ENCODE measurements at places on chromosomes 11 and 22. TPM values are rescaled to one million over a fixed set of nuclear protein-coding genes. Genes with fewer than 3 reads are reported as not detected.

- H3K27me3 ChIP-seq, result no peaks in the 10 kb centered on the region
- peaks cover 28% of the 10 kb centered on the region for H3K4me1 ChIP-seq
- DNase-seq, result no peak
- peak overlapping the region; percentile 88 for H3K27ac ChIP-seq
Observed at GRCh38 chr22:23826510-23827350, 12.1 kb downstream of the DERL3 start.

KCNE3 gene
- not detected for total RNA-seq

DNA sequence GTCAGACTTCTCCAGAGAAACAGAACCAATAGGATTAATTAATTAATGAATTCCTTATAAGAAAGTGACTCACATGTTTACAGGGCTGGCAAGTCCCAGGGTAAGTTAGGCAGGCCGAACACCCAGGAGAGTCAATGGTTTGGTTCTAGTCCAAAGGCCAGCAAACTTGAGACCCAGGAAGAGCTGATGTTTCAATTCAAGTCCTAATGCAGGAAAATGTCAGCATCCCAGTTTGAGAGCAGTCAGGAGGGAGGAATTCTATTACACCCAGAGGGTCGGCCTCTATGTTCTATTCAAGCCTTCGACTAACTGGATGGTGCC lies 466.0 kb downstream of the INSC start:
- no peak overlapping the region for H3K4me3 ChIP-seq
- no peak for DNase-seq
- no peak overlapping the region for H3K27ac ChIP-seq
- H3K36me3 ChIP-seq, result no peaks in the 10 kb centered on the region
- H3K4me1 ChIP-seq, result no peaks in the 10 kb centered on the region

DNA sequence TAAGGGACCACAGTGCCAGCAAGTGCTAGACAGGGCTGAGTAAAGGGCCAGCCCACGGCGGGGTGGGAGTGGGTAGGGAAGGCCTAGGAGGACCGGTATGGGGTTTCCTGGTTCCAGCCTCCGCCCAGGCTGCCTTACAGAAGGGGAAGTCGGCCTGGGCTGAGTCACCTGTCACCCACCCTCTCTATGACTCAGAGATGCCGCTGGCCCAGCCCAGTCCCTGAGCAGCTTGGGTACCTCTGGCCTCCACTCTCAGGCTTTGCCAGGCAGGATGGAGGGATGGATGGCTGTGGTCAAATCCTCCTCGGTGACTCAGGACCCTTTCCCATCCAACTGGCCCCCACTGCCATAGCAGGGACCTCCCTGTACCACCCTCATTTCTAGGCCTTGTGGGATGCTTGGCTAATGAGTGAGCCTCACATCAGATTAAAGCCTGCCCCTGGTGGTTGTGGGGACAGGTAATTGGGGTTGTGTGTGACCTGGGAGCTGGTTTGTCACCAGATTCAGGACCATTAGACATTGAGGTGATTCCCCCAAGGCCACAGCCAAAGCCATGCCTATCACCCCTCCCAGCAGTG lies 13.9 kb downstream of the SLC35E4 start:
- peak; percentile 88 for DNase-seq
- no peak overlapping the region for H3K4me3 ChIP-seq
- H3K4me1 ChIP-seq, result peaks cover 52% of the 10 kb centered on the region
- peak overlapping the region; percentile 90 for H3K27ac ChIP-seq

TEX54 gene
- not detected for total RNA-seq

DBX1 gene
- total RNA-seq, result not detected

APLNR gene
- total RNA-seq, result not detected

GRCh38 chr22:47996446-47996857 lies 1234.0 kb downstream of the TBC1D22A start:
- no peak overlapping the region for H3K27ac ChIP-seq
- H3K27me3 ChIP-seq, result no peaks in the 10 kb centered on the region
- H3K4me1 ChIP-seq, result no peaks in the 10 kb centered on the region
- no peak for DNase-seq
- no peak overlapping the region for H3K4me3 ChIP-seq

GRCh38 chr11:19813158-19813879 lies 100.7 kb downstream of the NAV2 start:
- no peak overlapping the region for H3K4me3 ChIP-seq
- no peak for DNase-seq
- H3K4me1 ChIP-seq, result no peaks in the 10 kb centered on the region
- no peak overlapping the region for H3K27ac ChIP-seq
- H3K27me3 ChIP-seq, result no peaks in the 10 kb centered on the region
- H3K36me3 ChIP-seq, result no peaks in the 10 kb centered on the region

- H3K4me3 ChIP-seq, result no peak overlapping the region
- H3K27me3 ChIP-seq, result no peaks in the 10 kb centered on the region
- no peaks in the 10 kb centered on the region for H3K4me1 ChIP-seq
Observed at GRCh38 chr11:100709233-100709957, 22.3 kb downstream of the ARHGAP42 start.

DNA sequence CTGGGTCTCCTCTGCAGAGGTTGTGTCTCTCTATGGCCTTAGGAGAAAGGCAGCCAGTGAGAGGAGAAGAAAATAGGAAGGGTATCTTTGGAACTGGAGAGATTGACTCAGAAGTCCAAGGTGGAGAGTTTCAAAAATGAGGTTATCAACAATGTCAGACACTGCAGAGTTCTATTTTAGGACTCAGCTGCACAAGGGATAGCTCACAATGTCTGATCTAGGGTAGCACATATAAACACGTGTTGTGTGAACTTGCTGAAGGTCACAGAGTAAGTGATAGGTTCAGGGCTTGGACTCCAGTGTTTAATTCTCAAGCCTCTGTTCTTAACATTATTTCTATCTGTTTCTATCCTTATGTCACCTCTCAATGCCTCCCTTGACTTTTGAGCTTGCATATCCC lies 305.0 kb upstream of the LARGE1 start:
- no peaks in the 10 kb centered on the region for H3K27me3 ChIP-seq
- no peaks in the 10 kb centered on the region for H3K36me3 ChIP-seq
- H3K4me3 ChIP-seq, result no peak overlapping the region
- no peak for DNase-seq

DNA sequence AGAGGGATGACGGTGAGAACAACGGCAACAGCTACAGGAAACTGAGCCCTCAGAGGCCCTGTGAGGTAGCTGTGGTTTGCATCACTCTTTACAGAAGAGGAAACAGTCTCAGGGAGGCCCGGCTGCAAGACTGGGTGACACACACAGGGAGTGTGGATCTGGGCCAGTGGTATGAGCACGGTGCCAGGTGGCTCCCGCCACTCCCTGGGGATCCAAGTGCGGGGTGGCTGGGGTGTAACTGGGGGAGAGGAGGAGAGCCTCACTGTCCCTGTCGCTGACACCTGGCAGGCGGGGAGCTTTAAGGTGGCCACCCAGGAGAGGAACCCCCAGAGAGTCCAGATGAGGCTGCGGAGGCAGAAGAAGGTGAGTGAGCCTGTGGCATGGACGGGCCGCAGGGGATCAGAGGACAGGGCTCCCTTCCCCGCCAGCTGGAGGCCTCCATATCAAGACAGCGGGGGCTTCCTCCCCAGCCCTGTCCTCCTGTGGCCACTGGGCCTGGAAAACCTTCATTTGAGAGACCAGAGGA lies 5.6 kb downstream of the RGL4 start:
- H3K27ac ChIP-seq, result peak overlapping the region; percentile 99
- H3K27me3 ChIP-seq, result no peaks in the 10 kb centered on the region
- H3K36me3 ChIP-seq, result peaks cover 72% of the 10 kb centered on the region
- peak; percentile 89 for DNase-seq
- H3K4me1 ChIP-seq, result peaks cover 46% of the 10 kb centered on the region

GRCh38 chr22:42673898-42674401 lies 24.8 kb upstream of the CYB5R3 start:
- peaks cover 6% of the 10 kb centered on the region for H3K36me3 ChIP-seq
- no peak for DNase-seq
- peaks cover 19% of the 10 kb centered on the region for H3K4me1 ChIP-seq

DNA sequence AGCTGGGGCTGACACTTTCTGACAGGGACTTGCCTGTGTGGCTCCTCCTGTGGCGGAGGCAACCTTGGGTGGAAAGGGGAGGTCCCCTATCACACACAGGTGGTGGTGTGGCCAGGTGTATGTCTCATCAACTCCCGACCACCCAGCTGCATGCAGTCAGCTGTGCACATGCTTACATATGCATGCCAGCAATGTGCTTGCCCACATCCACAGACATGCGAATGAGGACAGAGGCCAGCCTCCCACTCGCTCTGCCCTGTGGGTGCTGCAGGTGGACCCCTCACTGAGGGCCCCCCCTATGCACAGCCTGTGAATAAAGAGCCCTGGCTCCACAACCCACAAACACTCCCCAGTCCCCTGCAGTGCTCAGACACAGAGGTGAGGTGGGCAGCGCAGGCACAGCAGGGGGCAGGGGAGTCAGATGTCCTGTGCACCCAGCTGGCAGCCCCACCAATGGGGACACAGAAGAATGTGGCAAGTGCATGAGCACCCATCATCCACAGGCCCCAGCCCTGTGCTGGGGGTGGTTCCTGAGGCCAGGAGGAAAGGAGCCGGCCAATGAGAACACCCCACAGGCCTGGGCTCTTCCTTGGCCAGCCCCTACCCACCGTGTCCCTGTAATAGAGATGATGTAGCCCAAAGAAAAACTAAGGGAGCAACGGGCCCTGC lies 9.5 kb downstream of the GNB1L start:
- H3K36me3 ChIP-seq, result peaks cover 5% of the 10 kb centered on the region
- peaks cover 13% of the 10 kb centered on the region for H3K4me1 ChIP-seq
- no peak overlapping the region for H3K27ac ChIP-seq
- no peak overlapping the region for H3K4me3 ChIP-seq

DNA sequence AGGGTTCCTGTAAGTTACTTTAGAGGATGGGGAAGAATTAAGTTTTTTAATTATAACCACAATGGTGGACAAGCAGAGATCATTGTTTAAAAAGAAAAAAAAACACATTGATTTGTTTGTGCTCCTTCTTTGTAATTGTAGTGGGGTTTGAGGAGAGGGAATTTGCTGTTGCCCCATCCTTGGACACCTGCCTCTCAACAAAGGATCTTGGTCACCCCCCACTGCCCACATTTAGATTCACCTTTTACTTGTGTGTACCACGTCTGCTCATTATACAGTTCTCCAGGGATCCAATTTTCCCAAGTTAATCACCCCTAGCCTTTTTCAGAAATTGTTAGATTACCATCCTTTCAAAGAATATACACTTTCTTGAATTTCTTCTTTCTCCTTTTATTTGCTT lies 53.0 kb downstream of the DNAJC24 start:
- H3K27ac ChIP-seq, result no peak overlapping the region
- no peaks in the 10 kb centered on the region for H3K4me1 ChIP-seq
- no peak overlapping the region for H3K4me3 ChIP-seq
- no peak for DNase-seq
- H3K27me3 ChIP-seq, result no peaks in the 10 kb centered on the region
- peaks cover 6% of the 10 kb centered on the region for H3K36me3 ChIP-seq

APOL2 gene
- total RNA-seq, result 83.0 TPM

OR6A2 gene
- total RNA-seq, result not detected

GRCh38 chr22:18157714-18158028 lies 7.7 kb downstream of the USP18 start:
- DNase-seq, result no peak
- peaks cover 59% of the 10 kb centered on the region for H3K36me3 ChIP-seq
- H3K27ac ChIP-seq, result no peak overlapping the region
- H3K4me3 ChIP-seq, result no peak overlapping the region

MISFA gene
- total RNA-seq, result 1.3 TPM

FAM168A gene
- total RNA-seq, result 24.0 TPM

DNA sequence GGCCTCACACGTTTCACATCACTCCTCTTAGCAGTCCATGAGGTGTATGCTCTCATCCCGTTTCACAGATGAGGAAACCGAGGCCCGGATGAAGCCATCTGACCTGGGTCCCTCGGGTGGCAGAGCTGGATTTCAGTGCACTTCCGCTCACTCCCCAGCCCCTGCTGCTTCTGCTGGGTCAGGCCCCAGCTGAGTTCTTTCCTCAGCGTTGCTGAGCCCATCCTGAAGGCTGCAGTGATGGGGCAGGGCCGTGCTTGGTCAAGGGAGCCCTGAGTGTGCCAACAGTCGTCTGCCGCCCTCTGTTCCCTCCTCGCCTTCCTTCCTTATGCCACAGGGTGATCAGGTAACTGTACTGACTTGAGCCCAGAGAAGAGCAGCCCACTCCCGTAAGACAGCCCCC lies 12.1 kb downstream of the TRMU start:
- H3K4me3 ChIP-seq, result no peak overlapping the region
- no peak for DNase-seq
- no peaks in the 10 kb centered on the region for H3K27me3 ChIP-seq
- H3K27ac ChIP-seq, result no peak overlapping the region
- peaks cover 68% of the 10 kb centered on the region for H3K36me3 ChIP-seq
- no peaks in the 10 kb centered on the region for H3K4me1 ChIP-seq

MMP8 gene
- total RNA-seq, result not detected

OR2D2 gene
- not detected for total RNA-seq

GRCh38 chr11:64227405-64227956 lies 1.4 kb downstream of the NUDT22 start:
- H3K27ac ChIP-seq, result peak overlapping the region; percentile 79
- peak overlapping the region; percentile 88 for H3K4me3 ChIP-seq
- peaks cover 51% of the 10 kb centered on the region for H3K4me1 ChIP-seq
- peaks cover 17% of the 10 kb centered on the region for H3K36me3 ChIP-seq

- no peak for DNase-seq
- no peaks in the 10 kb centered on the region for H3K4me1 ChIP-seq
- no peak overlapping the region for H3K4me3 ChIP-seq
- no peak overlapping the region for H3K27ac ChIP-seq
- no peaks in the 10 kb centered on the region for H3K36me3 ChIP-seq
Observed at GRCh38 chr11:86861810-86862209, 61.5 kb downstream of the PRSS23 start.

MN1 gene
- total RNA-seq, result 0.35 TPM

TPST2 gene
- 55.4 TPM for total RNA-seq

DNA sequence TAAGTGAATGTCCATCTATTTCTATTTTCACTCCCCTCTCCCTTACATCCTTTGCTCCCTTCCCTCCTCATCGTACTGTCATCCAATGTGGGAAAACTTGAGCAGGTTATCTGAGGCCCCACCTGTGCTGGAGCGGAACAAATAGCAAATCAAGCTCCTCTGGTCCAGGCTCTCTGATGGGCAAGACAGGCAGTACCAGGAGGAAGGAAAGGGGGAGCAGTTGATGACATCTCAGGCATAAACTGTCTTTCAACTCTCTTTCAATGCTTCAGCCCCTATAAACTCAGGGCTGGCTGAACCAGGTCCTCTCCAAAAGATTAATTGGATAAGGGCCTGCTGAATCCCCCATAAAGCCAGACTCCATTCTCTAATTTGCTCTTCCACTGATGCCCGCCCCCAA lies 1.5 kb upstream of the CCKBR start:
- no peak overlapping the region for H3K27ac ChIP-seq
- H3K4me1 ChIP-seq, result peaks cover 3% of the 10 kb centered on the region
- H3K36me3 ChIP-seq, result no peaks in the 10 kb centered on the region

- peaks cover 5% of the 10 kb centered on the region for H3K4me1 ChIP-seq
- no peak for DNase-seq
- H3K27ac ChIP-seq, result peak within 1 kb of the TSS; percentile 61
- no peak within 1 kb of the TSS for H3K4me3 ChIP-seq
- H3K36me3 ChIP-seq, result no peaks in the 10 kb centered on the region
Observed at GRCh38 chr11:68010090-68011041, at the start of gene ALDH3B1. Gene ALDH3B1, plus strand, starts transcription at chr11:68010327. Its CDS starts 4,971 bp downstream, at chr11:68015298.

HBB gene
- total RNA-seq, result not detected

RFPL1 gene
- not detected for total RNA-seq

All from activated CD4-positive, alpha-beta memory T cell treated with anti-CD3 and anti-CD28 coated beads, Interleukin-2, amount 10 ng/mL, durations not matched to agents 7 days and 5 days (primary cell).